ENCODE measurements at places on chromosomes 13 and 19.
A peak's percentile ranks its signal among the peaks of the same experiment; 100 is the strongest.

DNA sequence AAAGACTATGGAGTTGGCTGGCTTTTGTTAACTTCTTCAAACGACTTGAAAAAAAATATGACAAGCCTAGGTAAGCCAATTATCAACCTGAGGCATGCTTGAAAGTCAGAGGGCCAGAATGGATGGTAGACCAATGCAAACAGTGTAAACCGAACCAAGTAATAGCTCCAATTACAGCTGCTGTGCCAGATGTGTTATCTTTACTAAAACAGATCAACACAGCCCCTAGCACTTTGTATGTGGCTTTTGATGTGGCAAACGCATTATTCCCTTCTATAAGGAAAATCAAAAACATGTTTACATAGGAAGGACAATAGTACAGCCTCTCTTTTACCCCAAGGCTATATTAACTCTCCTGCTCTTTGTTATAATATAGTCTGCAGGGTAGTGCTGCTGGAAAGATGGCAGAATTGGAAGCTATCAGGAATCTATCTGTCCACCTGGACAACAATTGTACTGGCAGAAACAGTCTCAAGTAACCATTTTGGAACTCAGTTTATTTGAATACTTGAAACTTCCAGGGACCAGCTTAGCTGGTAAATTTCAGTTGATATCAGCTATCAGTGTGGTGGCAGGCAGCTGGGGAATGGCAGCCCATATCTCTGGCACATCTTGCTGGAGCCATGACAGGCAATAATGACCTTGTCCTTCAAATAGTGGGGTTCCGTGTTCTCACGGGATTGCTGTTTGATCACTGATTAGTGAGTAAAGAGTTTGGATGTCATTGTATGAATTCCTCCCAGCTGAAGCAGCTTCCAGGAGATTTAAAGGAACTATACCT, 144.4 kb upstream of the WASF3 start:
- DNase-seq: no peak

DNA sequence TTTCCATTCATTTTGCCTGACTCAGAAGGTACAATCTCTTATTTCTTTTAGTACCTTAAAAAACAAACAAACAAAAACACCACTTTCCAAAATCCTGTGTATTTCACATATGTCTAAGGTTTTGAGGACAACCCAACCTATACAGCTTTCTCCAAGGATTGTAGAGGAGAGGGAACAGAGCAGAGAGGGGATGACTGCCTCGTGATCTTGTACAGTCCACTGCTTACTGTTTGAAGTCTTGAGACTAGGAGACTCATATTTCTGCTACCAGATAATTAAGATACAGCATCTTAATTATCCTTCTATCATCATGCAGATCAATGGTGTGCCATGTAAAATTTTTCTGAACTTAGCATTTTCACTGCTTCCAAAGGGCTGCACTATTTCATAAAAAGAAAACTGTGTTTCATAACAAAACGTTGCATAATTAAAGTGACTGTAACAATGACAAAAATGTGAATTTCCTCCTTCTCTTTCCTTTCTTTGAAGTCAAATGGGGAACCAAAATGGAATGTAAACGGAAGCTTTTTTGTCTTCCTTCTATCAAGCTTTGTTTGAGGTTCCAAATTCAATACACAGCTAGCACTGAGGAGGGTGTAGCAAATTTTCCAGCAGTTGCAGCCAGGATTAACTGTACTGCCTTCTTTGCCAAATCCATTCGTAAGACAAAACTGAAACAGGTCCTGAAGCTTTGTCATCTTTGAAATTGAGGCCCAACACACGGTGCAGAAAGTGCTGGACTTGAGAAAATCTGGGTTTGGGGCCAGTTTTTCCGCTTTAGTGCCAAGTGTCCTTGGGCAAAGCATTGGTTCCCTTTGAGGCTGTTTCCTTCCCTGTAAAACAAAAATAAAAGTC, 34.9 kb upstream of the RCBTB2 start:
- DNase-seq: no peak

DNA sequence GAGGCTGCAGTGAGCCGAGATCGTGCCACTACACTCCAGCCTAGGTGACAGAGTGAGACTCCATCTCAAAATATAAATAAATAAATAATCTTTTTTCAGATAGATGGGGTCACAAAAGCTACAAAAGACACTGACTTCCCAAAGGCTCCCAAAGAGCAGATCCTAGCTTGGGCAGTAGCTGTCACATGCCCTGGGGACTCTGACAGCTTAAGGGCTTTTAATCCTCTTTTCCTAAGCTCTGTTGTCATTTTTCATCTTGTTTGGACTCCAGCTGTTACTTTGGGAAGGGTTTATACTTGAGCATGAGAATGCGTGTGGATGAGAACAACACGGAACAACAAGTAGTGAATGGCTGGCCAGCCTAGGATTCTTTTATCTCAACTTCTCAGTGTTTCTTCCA, 231.7 kb downstream of the MZT1 start:
- DNase-seq: no peak

- DNase-seq: no peak
Observed at GRCh38 chr19:16702123-16702522, 17.5 kb upstream of the NWD1 start.

GRCh38 chr13:49627831-49628652, at the start of gene ARL11:
Gene ARL11 (plus strand): TSS chr13:49628507. CDS start chr13:49630448, 1,941 bp downstream.
- DNase-seq: peak; percentile 48

DNA sequence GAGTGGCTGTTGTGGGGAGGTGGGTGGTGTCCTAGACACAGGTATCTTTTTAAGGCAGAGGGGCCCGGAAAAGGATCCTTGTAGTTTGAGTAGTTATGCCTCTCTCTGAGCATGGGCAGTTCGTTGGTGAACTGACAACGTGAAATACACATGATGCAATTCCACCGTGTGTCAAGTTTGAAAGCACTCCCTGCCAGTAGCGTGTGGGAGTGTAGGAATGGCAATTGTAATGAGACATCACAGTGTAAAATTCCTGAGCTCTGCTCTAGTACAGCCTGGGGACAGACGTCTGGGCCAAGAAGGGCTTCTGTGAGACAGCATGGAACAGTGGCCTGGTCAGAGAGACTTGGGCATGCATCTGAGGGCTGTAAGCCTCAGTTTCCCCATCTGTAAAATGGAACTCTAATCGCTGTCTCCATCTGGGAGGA, 10.4 kb upstream of the ASF1B start:
- no peak for DNase-seq

- no peak for DNase-seq
Observed at GRCh38 chr19:43695985-43696704, 19.7 kb upstream of the IRGC start.

DNA sequence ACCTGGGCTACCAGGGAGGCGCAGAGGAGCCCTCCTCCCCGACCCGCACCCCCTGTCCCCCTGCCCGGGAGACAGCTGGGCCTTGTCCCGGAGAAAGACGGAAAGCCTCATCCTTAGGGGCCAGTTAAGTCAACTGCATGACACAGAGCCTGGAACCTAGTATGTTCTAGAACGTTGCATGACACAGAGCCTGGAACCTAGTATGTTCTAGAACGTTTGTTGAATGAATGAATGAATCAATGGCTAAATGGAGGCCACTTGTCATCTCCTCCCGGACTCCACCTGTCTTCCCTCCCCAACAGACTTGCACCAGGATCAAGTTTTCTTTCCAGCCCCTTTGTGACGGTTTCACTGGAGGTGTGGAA, 706 bp downstream of the SERP2 start:
- DNase-seq: no peak

GRCh38 chr19:58387338-58388174, 487 bp downstream of the RPS5 start:
- no peak for DNase-seq

- DNase-seq: no peak
Observed at GRCh38 chr19:44905437-44906160, at the start of gene APOE. Gene APOE (plus strand): TSS chr19:44905796. CDS start chr19:44906625, 829 bp downstream.

DNA sequence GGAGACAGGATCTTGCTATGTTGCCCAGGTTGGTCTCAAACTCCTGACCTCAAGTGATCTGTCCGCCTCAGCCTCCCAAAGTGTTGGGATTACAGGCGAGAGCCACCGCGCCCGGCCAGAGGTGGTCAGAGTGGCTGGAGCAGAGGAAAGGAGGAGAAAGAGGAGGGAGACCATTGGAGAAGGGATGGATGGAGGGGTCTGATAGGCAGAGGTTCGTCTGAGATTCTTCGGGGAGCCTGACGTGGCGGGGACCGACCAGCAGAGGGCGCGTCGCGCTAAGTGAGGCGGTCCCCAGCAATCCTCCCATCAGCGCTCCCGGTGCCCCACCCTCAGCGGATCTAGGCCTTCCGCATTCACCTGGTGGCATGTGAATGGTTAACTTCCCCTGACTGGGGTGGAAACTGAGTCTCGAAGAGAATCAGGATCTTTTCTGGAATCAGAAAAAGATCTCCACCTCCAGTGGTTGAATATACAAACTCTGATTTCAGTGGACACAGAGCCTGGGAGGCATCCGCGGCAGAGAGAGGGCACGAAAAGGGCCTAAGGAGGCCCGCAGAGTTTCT, 8.8 kb downstream of the GTPBP3 start:
- DNase-seq: peak; percentile 72

- peak; percentile 58 for DNase-seq
Observed at GRCh38 chr19:10270616-10271394, at the start of gene ICAM1. Gene ICAM1 (plus strand): TSS chr19:10271120. CDS start chr19:10271160, 40 bp downstream.

DNA sequence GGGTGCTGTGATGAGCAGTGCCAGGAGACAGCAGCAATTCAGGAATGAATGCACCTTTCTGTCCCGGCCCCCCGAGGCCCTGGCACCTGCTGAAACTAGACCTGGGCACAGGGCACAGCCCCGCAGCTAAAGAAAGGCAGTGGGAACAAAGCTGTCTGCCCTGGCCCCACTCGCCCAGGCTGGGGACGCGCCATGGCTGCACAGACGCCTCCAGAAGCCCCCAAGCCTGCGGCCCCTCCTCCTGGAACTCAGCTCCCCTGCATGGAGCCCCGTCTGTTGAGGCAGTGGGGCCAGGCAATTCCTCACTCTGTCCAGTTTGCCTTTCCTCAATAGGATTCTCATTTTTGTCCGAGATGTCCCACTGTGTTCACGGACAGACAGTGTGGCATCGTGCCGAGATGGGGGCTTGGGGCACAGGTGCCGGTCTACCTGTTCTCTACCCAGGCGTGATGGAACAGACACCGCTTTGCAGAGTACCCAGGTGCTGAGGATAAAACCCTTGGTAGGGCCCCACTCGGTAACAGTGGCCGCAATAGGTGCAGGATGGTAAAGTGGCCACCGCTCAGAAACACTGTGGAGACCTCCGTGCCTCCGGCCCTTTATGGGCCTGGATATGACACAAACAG, 146.5 kb upstream of the SOX1 start:
- DNase-seq: no peak

GRCh38 chr13:91157273-91158016, 190.0 kb upstream of the MIR17HG start:
- no peak for DNase-seq

DNA sequence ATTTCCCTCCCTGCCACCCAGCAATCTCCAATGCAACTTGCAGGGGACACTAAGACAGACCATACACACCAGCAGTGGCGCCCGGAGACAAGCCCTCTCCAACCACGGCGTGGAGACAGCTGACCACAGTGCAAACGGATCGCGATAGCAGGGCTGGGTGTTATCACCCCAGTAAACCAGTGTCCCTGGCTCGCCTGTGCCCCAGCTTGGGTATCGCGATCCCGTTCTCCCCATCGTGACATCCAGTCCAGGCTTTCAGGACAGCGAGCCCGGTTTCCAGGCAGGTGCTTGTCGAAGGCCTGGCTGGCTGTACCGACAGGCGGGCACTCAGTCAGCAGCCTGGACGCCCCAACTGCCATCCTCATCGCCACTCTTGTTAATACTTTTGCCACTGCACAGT, 20.7 kb upstream of the NANOS2 start:
- no peak for DNase-seq

DNA sequence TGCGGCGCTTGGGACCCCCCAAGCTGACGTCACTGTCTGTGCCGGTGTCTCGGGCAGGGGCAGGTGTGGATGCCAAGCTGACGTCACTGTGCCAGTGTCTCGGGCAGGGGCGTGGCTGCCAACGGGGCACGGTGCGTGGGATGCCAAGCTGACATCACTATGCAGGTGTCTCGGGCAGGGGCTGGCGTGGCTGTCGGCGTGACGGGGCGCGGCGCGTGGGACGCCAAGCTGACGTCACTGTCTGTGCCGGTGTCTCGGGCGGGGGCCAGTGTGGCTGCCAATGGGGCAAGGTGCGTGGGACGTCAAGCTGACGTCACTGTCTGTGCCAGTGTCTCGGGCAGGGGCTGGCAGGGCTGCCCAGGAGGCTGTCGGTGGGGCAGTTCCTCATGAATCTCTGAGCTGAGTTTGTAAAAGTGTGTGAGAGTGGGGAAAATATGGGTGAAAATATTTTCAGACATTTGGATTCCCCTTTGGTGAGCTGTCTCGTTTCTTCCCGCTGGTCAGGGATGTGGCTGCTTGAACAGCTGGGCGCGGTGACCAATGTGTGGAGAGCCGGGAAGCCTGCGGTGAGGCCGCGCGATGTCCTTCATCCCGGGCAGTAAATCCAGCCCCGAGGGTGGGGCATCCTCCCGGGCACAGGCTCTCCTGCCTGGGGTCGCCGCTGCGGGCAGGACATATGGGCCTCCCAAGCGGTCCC, 25.2 kb downstream of the MCF2L start:
- DNase-seq: no peak

DNA sequence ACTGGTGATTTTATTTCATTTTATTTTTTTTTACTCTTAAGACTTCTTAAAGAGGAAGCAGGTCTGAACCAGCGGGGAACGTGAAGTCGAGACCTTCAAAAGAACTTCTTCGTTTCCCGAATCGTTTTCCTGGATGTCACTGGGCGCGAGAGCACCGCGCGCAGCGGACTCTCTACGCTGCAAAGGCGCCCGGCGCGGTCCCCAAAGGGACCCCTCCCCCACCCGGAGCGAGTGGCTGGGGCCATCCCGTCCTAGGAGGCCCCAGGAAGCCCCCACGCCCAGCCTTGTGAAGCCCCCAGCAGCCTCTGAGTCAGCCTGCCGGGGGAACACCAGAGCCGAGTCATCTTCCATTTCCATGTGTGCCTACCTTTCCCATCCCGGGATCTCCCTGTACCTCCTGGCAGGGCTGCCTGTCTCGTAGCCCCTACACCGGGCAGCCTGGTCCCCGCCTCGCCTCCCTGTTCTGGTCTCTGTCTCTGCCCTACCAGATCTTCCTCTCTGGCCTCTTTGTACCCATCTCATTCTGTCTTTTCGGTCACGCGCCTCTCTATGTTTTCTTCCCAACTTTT, 608 bp downstream of the CD70 start:
- DNase-seq: no peak

GRCh38 chr13:59280297-59280696, 883.4 kb downstream of the DIAPH3 start:
- no peak for DNase-seq

DNA sequence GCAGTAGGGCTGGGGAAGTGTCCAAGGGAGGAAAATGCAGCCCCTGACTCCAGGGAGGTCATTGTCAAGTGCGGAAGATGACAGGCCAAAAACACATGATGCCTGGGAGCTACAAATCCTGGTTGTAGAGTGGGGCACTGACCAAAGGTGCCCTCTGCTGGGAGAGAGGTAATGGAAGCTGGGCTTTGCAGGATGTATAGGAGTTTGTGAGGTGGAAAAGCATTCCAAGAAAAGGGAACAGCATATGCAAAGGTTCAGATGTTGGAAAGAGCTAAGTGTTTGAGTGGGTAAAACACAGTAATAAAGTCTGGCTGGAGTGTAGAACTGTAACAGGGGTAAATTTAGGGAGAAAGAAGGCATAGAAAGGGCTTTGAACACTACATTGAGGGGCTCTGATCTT, 46.9 kb upstream of the PTPRS start:
- DNase-seq: no peak

All from CD4-positive, alpha-beta T cell (primary cell).